ENCODE measurements at places on chromosomes 11 and 22.
A peak's percentile ranks its signal among the peaks of the same experiment; 100 is the strongest.

GRCh38 chr11:134229126-134229790 is 4.8 kb downstream of the VPS26B start:
- no peak for DNase-seq

GRCh38 chr22:31676700-31677099 is 14.7 kb upstream of the PISD start:
- DNase-seq, result peak; percentile 12

DNA sequence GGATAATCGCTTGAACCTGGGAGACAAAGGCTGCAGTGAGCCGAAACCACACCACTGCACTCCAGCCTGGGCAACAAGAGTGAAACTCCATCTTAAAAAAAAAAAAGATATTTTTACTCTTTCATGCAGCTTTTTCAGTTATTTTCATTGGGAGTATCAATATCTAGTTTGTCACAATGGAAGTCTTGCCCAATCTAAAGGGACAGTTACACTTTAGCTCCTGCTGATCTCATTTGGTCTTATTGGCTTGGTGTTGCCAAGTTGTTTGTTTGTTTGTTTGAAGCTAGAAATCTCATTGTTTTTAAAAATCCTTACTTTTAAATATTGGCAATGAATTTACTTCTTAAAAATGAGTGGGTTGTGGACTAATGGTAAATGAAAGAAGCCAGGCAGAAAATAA is 24.7 kb downstream of the CEP295 start:
- no peak for DNase-seq

DNA sequence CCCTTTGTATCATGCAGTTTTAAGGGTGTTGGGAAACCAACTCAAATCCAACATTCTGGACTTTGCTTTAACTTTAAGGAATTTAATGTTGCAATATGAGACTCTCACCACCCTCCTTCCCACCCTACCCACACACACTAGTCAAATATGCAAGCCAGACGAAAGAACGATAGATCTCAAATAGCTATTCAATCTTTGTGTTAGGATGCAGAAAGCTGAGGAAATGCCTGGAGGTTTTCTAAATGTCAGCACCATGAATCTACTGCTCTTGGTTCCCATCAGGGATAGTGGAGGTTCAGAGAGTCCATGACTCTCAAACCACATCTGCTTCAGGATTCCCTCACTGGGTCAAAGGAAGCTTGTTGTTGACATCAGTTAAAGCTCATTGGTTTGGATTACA is 33.7 kb downstream of the EXPH5 start:
- DNase-seq, result no peak

GRCh38 chr11:44418456-44418830 is 108.5 kb upstream of the ALX4 start:
- no peak for DNase-seq

DNA sequence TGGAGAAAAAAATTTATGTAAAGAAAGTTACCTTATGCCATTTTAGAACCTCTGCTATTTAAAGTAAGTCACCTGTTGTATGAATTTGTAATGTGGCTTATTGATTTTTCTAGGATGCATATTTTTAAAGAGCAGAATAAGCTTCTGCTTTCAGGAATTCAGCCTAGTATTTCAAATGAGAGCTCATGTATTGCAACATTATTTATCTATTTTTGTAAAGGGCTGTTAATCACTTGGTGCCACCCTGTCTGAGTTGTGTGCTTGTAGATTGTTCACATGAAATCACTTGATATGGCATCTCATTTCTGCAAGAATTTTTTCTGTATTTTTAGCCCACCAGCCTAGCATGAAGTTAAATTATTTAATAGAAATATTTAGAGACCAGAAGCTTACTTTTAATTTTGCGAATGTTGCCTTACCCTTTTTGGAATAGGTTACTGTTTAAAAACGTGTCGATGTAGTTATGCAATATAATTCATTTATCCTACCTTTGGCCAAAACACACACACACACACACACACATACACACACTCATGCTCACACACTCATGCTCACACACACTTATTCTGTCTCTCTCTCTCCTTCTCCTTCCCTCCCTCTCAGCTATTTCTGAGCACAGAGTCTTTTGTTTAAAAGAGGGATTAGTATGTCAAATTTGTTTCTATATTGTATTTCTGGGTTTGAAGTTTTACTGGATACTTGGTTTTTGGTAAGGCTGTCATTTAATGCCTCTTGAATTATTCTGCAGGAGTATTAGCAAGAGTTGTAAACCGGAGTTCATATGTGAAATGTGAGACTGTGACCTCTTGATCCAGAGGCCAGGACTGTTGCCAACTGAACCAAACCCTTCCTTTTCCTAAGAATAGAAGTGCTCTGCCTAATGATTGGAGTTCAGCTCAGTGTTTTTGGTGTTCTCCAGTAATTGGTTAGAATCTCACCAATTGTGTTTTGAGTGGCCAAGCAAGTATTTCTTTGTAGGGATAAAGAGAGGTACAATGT is 34.4 kb downstream of the YAP1 start:
- no peak for DNase-seq

DNA sequence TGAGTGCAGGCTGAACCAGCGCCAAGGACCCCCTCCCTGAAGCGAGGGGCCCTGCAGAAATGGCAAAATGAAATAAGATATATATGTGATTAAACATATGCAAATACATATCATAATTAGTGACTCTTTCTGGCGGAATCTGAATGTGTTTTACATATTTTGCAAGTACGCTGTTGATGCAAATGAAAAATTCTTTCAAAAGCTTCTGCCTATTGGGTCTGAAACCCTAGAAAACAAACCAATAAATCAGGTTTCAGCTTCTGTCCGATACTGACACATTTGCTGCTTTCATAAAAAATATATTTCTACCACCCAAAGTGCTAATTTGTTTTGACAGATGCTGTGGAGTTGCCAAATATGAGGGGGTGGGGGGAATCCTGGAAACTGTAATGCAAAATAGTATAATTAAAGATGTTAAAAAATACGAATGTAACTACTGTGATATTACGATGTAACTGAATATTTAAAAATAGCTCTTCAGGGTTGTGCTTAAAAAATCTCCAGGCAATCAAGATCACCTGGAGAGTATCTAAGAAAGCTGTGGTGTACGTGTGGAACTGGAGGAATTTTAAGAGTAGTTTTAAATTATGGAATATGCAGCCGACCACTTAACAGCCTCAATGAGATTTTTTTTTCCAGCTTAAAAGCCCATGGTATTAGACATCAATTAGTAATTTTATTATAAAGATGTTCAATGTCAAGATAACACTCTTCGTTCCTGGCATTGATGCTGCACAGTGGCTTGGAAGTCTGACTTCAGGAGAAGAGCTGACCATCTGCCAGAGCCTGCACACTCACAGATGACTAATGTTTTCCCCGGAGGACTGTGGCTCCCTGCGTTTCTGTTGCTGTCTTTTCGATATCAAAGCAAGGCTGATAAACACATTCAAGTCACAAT is 122.2 kb upstream of the RCN1 start:
- no peak for DNase-seq

- no peak for DNase-seq
Measured at GRCh38 chr11:63248966-63249365, 5.6 kb upstream of the SLC22A25 start.

- no peak for DNase-seq
Measured at GRCh38 chr11:92843455-92843854, 126.0 kb upstream of the MTNR1B start.

DNA sequence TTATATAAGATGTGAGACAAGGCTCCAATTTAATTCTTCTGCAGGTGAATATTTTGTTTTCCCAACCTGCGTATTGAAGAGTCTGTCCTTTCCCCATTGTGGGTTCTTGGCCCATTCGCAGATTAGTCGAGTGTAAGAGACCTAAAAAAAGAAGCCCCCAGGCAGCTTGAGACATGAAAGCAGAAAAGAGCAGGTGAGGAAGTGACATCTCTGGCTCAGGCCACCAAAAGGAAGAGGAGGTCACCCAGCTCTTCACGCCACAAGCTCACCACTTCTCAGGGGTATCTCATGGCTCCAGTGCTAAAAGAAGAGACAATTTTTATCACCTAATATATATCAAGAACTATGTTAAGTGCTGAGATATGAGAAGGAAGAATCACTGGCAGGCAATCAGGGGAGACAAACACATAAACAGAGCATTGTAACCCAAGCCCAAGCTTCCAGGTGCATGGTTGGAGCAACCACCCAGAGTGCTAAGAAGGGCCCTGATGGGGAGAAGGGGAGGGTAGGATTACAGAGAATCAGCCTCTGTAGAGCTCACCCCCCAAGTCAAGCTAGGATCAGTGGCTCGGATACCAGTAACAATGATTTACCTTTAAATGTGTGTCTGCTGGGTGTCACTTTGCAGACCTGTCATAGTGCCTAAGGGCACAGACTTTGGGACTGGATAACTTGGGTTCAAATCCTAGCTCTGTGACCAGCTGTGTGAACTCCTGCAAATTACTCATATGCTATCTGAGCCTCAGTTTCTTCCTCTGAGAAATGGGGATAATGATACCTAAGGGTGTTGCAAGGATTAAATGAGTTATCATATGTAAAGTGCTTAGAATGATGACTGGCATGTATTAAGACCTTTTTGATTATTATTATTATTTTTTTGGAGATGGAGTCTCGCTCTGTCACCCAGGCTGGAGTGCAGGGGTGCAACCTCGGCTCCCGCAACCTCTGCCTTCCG is 39.2 kb downstream of the MCHR1 start:
- DNase-seq, result no peak

DNA sequence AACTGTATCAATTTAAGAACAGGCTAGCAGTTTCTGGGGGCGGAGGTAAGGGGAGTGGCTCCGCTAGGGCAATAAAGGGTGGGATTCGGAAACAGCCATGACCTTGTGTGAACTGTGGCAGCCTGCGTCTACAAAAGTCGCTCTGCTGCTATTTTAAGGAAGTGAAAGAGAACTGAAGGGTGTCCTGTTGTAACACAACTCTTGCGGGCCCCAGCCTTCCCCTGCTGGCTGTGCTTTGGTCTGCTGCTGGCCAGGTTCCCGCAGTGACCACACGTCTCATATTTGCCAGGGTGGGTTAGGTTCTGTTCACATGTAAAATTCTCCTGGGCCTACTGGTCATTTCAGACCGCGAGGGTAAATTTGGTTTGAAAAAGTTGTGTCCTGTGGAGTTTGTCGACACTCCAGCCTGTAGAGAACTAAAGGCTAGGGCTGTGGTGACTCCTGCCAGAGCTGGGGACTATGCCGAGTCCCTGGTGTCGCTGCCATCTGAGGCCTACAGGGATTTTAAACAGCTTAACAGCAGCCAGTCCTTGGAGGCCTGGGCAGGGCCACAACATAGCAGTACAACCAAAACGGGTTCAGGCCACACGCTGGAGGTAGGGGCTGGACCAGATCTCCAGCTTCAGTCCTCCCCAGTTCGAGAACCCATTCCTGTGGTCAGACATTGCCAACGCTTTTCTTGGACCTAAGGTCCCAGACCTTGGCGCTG is 1.1 kb upstream of the PPFIBP2 start:
- peak; percentile 30 for DNase-seq

DNA sequence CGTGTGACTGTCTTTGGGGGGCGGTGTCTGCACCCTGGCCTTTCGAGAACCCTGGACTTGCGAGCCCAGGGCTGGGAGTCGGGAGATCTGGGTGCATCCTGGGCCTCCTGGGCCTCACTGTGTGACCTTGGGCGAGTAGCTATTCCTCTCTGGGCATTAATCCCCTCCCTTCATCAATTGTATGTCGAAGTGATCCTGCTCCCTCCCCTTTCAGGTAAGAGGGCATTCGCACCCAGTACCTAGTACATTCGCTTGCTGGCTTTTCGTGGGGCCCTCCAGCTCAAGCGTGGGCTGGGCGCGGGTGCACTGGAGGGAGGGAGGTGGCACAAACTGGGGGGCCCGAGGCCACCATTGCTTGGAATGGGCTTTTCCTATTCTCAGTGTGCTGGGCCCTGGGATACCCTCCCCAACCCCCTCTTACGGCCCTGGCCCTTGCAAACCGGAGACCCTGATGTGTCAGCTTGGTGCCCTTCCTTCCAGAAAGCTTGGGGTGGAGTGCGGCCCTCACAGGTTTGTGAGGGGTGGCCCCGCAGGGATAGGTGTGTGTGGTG is 530 bp downstream of the USP35 start:
- no peak for DNase-seq

DNA sequence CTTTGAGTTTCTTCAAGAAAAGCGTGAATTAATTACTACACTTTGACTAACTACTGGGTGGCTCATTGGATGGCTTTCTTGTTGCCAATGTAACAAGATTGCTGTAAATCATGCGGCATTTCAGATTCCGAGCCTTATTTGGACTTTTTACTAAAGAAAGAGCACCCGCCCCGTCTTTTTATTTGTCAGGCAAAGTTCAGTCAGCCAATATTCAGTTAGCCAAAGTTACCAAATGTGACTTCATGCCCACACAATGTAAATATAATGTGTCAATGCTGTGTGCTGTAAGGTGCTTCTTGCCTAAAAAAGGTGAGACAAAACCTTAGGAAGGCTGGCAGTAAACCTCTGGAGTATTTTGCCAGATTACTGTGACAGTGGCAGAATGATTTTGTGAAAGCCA is 14.8 kb downstream of the FLI1 start:
- DNase-seq, result no peak

DNA sequence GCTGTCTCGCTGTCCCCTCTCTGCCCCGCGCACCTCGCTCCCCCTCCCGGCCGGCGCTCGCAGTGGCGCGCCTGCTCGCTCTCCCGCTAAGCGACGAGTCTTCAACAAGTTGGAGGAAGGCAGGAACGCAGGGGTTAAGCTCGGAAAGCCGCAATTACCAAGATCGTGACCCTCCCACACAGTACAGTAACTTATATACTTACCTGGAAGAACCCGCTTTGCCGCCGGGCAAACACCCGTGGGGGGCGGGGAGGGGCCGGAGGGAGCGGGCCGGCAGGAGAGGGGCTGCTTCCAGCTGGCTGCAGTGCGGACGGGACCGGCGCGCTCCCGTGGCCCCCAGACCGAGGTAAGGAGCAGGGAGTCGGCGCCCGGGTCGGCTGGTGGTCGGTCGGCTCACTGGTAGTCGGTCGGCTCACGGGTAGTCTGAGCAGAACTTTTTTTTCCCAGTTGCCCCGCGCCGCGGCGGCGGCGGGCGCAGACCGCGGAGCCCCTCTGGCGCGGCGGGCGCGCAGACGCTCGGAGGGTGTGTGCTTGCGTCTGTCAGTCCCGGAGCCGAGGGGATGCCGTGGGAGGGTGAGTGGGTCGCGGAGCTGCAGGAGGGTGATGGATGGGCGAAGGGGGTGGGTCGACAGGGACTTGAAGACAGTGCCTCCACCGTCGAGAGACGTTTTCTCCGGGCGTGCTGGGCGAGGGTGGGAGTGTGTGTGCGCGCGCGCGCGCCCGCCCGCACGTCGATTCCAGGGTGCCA is 101.2 kb upstream of the HSD17B12 start:
- peak; percentile 49 for DNase-seq

GRCh38 chr11:120331301-120331996 is 4.8 kb upstream of the ARHGEF12 start:
- no peak for DNase-seq
